ENCODE measurements at places on chromosomes 7 and 10.

- DNase-seq, result no peak
These were observed 28.4 kb downstream of the ARHGAP22 start for GRCh38 chr10:48576501-48576900.

DNA sequence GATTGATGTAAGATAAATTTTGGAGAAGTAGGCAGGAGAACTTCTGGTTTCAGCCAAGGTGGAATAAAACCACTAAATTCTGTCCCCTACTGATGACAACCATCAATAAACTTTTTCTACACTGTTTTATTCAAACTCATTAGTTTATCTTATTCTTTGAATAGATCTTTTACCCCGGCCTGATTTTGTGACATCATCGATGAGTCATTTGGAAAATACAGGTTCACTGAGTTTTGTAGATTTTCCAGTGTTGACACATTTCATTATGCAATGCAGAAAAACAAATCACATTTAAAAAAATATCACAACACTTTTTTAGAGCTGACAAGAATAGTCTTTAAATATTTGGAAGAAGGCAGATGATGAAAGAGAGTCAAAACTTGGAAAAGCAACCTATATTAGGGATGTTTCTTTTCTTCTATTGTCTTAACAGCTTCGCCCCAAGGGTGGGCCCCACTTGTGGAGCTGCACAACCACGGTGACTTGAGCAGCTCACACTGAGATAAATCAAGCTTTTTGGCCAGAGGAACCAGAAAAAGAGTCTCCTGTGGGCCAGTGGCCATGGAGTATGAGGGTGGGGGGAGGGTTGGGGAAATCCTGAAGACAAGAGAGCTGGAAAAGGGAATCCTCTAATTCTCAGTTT lies 112.8 kb downstream of the PTEN start:
- DNase-seq, result peak; percentile 3

- DNase-seq, result peak; percentile 88
These were observed 62.4 kb upstream of the MKRN1 start for GRCh38 chr7:140541513-140542227.

DNA sequence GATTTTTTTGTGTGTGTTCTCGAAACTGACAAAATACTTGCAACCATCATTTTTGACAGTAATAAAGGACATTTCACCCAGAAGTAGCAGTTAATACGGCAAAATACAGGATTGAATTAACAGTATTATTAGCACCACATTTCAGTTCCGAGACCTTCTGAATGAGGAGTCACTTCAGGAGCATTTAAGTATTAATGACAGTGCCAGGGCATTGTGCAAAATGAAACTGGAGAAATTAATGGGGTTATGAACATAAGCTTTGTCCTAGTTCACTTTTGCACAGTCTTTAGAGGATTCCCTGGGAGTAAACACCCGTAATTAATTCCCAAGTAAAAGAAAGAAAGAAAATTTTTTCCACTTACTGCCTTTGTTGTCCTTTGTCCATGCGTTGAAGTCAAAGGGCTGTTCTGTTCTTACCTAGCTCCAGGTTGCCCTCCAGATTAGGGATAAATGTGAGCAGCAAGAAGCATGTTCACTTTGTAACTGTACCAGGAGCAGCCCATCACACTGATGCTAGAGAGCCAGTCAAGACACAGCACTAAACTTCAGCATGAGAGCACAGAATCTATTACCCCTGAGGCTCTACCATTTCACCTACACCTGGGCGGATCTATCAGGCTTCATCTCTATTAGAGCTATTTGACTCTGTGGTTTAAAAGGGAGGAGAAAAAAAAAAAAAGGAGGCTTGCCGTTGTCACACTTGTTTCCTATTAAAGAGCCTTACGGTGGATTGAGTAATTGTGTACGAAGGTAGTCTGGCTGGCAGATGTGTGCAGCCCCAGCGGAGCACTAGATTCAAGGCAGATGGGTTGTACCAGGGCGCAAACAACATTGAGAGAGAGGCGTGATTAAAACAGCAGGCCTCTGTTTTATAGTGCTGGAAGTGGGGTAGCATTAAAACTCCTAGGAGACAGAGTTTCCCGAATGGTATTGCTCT lies 297.8 kb upstream of the SEMA3A start:
- no peak for DNase-seq

- no peak for DNase-seq
These were observed 47.1 kb upstream of the TMEM72 start for GRCh38 chr10:44864051-44864450.

GRCh38 chr10:114179148-114179547 lies at the start of gene TDRD1:
Gene TDRD1 (plus strand): TSS chr10:114179353. CDS start chr10:114187832, 8,479 bp downstream.
- DNase-seq, result no peak

GRCh38 chr7:135808206-135808605 lies 59.6 kb upstream of the FAM180A start:
- DNase-seq, result no peak

GRCh38 chr7:5408777-5409176 lies 14.9 kb downstream of the TNRC18 start:
- peak; percentile 55 for DNase-seq

- no peak for DNase-seq
These were observed 196.0 kb downstream of the KCNMA1 start for GRCh38 chr10:77441353-77442166.

- DNase-seq, result no peak
These were observed 29.3 kb downstream of the CRCP start for GRCh38 chr7:66143876-66144332.

- DNase-seq, result no peak
These were observed 40.5 kb downstream of the HIF1AN start for GRCh38 chr10:100576282-100576635.

GRCh38 chr7:24882989-24883621 lies 96.9 kb downstream of the OSBPL3 start:
- no peak for DNase-seq

DNA sequence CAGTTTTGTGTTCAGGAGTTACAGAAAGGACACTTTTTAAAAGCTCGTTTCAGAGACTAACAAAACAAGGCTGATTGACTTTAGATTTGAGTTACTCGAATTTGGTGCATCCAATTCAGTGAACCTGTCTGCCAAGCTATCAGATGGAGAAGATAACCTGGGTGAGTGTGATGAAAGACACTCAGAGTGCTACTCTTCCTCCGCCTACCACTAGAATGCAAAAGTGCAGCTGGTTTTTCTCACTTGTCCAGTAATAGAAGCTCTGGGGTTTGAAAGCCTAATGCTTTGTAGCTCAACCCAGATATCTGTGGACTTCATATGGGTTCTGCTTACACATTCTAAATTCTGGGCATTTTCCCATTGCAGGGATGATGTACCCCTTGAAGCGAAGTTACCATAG lies 82.8 kb upstream of the NPY start:
- no peak for DNase-seq

- DNase-seq, result no peak
These were observed 4.7 kb upstream of the SLC18A3 start for GRCh38 chr10:49605216-49605938.

Measured in Caki2 (cell line).